Airway epithelial cell (primary cell): ENCODE measurements at places on chromosomes 12 and 14. TPM values are rescaled to one million over a fixed set of nuclear protein-coding genes. Genes with fewer than 3 reads are reported as not detected.

AJUBA gene
- 117 and 141 TPM in 2 replicates for total RNA-seq

FERMT2 gene
- total RNA-seq, result 11.6 and 13.5 TPM in 2 replicates

LRRC10 gene
- total RNA-seq, result not detected in 2 replicates

SMAGP gene
- total RNA-seq, result 59.6 and 63.3 TPM in 2 replicates

KRT3 gene
- total RNA-seq, result not detected in 2 replicates

PRKAB1 gene
- 8.8 and 13.1 TPM in 2 replicates for total RNA-seq

PMCH gene
- not detected in 2 replicates for total RNA-seq

STYK1 gene
- 1.2 and 4.1 TPM in 2 replicates for total RNA-seq

MYO1H gene
- total RNA-seq, result 0.14 and 1.3 TPM in 2 replicates

PRH2 gene
- not detected in 2 replicates for total RNA-seq

SELPLG gene
- 0.28 and 0.42 TPM in 2 replicates for total RNA-seq

SDR39U1 gene
- 17.0 and 34.2 TPM in 2 replicates for total RNA-seq

NAV3 gene
- total RNA-seq, result 0.74 and 3.0 TPM in 2 replicates

GDF3 gene
- not detected in 2 replicates for total RNA-seq

MYH7 gene
- total RNA-seq, result not detected in 2 replicates

LRTM2 gene
- total RNA-seq, result not detected in 2 replicates

HCAR3 gene
- total RNA-seq, result 0.70 and 2.0 TPM in 2 replicates

ZNF410 gene
- total RNA-seq, result 24.2 and 36.1 TPM in 2 replicates

GPRC5D gene
- total RNA-seq, result not detected in 2 replicates

PLEKHH1 gene
- total RNA-seq, result 3.6 and 6.3 TPM in 2 replicates

KRT72 gene
- not detected in 2 replicates for total RNA-seq

GNB3 gene
- 0.28 and 0.92 TPM in 2 replicates for total RNA-seq

TWF1 gene
- 93.0 and 126 TPM in 2 replicates for total RNA-seq

LPAR5 gene
- total RNA-seq, result 16.6 TPM in 2 replicates

HSPB8 gene
- total RNA-seq, result 3.4 and 4.2 TPM in 2 replicates

AKAP3 gene
- total RNA-seq, result 0.07 TPM in 1 of 2 replicates, not detected in the other

CMA1 gene
- total RNA-seq, result not detected in 2 replicates

HELB gene
- 0.84 and 1.1 TPM in 2 replicates for total RNA-seq

ASCL1 gene
- total RNA-seq, result not detected in 2 replicates

NRXN3 gene
- 0.63 and 0.98 TPM in 2 replicates for total RNA-seq

OAS1 gene
- total RNA-seq, result 2.5 and 5.6 TPM in 2 replicates

MEG3 gene
- total RNA-seq, result 41.2 and 49.7 TPM in 2 replicates

CD27 gene
- not detected in 2 replicates for total RNA-seq

HOTAIR gene
- not detected in 2 replicates for total RNA-seq

IFI27 gene
- 0.49 and 72.5 TPM in 2 replicates for total RNA-seq

DPY19L2 gene
- total RNA-seq, result 0.14 and 1.6 TPM in 2 replicates

GLS2 gene
- 4.2 and 6.0 TPM in 2 replicates for total RNA-seq

CISTR gene
- total RNA-seq, result not detected in 2 replicates

ENDOU gene
- total RNA-seq, result 2.6 and 3.4 TPM in 2 replicates

AQP6 gene
- 0.14 TPM in 1 of 2 replicates, not detected in the other for total RNA-seq
